Prostate gland (tissue), 2 donors: ENCODE measurements at places on chromosomes 6 and 20.

DNA sequence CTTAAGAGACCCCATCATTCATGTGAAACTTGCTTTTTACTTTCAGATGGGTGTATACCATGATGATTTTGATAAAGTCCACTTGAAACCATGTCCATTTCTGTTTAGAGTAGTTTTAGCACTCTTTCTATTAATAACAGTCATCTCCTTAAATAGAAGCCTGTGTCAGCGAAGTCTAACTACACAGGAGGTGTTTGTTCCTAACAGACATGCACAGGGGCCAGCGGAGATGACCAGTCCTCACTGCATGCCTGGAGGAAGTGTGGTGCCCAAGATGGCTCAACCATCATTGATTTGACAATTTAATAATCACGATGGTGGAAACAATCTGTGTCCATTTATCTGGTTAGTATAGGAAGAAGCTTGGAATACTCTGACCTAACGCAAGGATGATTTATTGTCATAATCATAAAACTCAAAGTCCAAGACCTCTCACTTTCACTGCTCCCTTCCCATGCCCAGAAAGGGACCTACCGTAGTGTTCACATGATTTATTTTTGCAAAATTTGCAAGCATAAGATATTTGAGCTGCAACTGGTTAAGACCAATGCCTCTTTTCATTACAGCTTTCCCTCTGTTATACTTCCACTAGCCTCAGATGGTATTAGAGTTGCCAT, 31.0 kb upstream of the CLIC5 start:
- DNase-seq = no peak

DNA sequence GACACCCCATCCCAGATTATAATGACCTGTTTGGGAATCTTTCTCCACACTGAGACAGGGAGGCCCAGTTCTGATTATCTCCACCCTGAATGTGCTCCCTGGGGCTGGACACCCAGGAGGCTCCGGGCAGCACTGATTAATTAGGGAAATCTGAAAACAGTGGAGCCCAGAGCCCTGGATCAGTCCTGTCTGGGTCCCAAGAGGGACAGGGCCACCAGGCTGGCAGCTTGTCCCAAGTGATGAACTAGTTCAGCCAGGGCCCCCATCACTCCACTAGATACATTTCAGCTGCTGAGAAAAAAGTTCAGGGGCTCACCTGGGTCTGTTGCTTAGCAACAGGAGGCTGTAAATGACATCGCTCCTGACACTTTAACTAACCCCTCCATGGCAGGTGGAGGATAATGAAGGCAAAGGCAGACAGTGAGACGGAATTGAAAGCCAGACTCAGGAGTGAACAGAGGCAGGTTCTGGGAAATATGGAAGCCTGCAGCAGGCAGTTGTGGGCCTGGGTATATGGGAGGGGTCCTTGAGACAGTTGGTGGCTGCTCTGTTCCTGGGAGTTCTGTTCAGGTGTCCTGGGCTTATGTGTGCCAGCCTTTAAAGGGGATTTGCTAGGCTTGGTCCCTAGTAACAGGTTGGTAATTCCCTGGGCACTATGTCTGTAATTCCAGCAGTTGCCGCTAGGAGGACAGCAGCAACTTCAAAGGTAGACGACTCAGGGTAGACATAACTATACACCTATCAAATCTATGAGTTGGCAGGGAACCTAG, 78.3 kb upstream of the CTNNBL1 start:
- peak; percentile 21 for DNase-seq

DNA sequence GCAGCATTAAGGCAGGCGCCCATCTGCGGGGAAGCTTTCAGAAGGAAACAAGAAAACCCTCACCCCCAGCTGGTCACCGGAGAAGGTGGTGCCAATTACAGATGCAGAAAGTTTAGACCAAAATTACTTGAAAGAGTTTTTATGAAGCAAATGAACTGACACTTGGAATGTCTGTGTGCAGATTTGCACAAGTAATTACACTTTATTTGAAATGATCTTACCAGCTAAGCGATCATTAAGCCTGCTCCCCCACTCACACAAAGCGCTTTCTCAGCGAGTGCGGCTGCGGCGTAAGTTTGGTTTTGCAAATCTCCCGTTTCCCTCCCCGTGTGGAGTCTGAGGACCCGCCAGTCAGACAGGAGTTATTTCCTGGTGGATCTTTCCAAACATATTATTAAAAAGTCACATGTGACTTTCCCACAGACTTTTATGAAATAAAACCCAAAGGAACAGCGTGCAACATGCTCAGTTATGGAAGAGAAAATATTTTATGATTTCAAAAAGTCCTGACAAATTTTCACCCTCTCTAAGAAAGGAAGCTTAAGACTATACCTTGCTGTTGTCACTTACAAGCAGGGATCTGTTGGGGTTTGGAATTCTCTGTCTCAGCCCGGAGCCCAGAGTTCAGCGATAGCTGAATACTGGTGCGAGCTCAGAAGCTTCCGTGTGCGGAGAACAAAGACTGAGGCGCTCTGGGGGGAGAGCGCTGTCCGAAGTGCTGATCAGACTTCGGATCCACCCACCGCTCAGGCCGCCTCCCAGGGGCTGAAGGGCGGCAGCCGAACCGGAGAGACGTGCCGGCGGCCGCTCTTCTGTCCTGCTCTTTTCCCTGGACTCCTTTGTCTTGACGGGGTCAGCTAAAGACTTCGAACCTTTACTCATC, 2.7 kb upstream of the MYT1 start:
- peak; percentile 37 for DNase-seq

DNA sequence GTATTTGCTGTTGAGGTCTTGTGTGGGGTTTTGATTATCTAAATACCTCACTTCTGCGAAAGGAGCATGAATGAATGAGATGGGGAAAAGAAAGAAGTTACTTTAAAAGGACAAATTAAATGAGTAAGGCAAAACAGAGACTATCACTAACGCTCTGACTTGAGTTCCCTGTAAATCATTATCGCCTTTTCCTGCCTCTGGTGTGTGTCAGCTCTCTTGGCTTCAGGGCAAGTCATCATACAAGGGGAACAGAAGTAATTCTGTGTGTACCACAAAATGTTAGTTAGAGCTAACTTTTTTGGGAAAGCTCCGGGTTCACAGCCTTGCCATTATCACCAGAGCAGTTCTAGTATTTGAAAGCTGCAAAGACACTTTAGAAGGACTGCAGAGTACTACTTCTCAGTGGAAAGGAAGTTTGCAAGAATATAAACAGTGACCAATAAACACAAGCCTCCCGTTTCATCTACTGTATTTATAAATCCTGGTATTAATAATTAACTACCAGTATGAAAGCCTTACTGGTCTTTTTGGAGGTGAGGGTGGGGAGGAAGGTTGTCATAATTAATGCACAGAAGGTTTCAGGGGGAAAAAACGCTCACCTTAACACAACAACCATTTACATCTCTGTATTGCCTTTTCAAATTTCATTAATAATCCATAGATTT, 1.2 kb downstream of the DZANK1 start:
- no peak for DNase-seq
